ENCODE measurements at places on chromosomes 7 and 10.

DNA sequence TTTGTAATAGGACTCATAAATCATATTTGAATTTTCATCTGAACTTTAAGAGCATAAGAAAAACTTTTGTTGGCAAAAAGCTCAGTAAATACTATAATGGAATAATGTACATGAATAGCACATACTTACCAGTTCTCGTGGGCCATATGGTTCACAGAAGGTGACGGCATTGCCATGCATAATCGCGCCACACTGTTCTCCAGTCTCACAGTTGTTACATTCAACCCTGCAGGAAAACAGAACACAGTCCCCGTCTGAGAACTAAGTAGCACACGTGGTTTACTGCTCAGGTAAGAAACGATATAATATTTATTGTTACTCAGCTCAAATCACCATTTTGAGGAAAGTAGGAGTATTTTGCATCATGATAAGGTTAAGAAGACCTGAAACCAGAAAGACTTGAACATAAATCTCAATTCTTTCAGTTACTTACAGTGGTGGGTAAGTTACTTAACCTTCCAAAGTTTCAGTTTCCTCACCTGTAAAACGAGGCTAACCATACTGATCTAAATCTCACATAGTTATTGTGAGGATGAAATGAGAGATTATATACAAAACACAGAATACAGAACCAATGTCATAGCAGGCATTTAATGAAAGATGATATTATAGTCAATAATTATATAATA lies 261.4 kb downstream of the RELN start:
- DNase-seq: no peak

DNA sequence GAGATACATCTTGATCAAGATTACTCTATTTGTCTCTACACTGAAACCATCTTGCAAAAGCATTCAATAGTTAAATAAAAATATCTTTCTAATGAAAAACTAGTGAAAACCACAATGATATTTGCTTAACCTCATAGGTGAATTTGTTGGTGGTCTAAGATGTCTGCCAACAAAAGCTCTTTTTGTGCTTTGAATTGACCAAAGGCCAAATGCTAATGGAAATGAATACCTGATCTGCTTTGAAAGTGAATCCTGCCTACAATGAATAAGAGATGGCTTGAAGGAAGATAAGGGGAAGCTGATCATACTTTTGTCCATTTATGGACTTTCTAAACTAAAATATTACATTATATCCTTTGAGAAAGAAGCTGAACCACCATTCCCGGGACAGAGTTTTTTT lies 228.9 kb upstream of the ETV1 start:
- DNase-seq: no peak

- DNase-seq: no peak
Measured at GRCh38 chr10:79443338-79444198, 1.9 kb downstream of the ZCCHC24 start.

DNA sequence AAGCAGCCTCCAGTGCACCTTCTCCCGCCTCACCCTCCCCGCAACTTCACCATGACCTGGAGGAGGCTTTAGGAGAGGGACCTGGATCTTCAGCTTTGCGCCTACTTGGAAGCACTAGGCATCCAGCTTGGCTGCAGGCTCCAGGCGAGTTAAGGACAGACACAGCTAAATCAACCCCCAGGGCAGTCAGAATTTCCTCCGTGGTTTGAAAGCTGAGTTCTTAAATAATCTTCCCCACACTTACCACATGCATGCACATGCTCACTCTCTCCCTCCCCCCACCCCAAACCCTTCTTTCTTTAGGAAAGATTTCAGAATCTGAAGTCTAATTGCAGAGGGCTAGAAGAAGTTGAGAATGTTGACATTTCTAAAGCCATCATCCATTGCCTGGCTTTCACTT lies 36.7 kb upstream of the LRRC4 start:
- DNase-seq: no peak

DNA sequence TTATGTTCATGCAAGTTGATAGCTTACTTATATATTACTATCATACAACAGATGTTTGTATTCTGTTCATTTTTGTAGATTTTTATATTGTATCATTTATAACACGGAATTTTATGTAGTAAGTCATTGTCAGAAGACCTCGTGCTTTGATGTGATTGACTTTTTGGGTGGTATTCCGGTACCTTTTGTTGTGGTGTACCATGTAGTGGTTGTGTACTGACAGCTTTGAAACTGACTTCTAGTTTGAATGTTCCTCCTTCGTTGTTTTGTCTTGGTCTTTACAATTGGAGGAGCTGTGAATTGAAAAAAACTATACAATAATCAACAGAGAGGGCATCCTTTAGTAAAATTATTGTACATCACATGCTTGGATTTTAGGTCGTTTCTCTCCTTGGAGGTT lies 61.5 kb downstream of the WAC start:
- no peak for DNase-seq

DNA sequence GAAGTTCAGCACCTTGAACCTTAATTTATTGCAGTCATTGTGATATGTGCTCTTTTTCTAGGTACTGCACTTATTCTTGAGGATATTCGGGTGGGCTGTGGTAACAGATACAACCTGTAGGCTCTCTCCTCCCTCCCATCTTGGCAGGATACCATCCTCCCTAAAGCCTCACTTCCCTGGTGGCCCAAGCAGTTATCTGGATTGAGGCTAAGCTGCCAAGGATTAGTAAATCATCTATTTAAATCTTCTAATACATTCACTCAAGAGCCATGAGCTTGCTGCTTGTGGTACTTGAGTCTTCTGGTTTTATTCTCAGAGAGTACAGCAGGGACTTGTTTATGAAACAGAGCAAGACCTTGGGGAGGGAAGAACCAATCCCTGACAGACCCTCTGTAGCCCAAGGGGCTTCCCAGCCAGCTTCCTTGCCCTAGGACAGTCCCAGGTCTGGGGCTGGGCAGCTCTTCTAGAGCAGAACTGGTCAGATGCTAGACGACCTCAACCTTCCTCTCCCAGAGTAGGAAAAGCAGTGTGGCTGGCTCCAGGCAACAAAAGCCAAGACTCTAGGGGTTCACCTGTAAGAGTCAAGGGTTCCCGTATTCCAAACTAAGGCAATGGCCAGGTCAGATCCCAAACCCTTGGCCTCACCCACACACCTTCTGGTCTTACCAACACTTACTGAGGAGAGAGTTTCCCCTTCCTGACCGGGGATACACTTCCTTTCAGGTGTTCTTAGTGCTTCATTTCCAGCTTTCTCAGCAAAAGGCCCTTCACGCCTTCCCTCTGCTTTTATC lies 21.3 kb downstream of the WNT8B start:
- DNase-seq: no peak

GRCh38 chr7:88217675-88218428 lies 2.0 kb downstream of the SRI start:
- no peak for DNase-seq

DNA sequence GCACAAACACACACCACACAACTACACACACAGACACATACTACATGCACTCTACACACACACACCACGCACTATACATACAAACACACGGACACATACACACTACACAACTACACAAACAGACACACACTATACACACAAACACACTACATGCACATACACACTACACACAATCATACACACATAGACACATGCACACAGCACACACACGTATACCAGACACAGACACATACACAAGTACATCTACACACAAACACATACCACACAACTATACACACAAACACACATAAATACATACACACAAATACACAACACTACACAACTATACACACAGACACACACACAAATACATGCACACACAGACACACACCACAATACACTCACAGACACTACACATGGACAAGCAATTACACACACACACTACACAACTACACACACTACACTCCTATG lies 4.6 kb downstream of the GPR15LG start:
- no peak for DNase-seq

GRCh38 chr10:60032723-60033122 lies 126.4 kb upstream of the CCDC6 start:
- DNase-seq: peak; percentile 6

DNA sequence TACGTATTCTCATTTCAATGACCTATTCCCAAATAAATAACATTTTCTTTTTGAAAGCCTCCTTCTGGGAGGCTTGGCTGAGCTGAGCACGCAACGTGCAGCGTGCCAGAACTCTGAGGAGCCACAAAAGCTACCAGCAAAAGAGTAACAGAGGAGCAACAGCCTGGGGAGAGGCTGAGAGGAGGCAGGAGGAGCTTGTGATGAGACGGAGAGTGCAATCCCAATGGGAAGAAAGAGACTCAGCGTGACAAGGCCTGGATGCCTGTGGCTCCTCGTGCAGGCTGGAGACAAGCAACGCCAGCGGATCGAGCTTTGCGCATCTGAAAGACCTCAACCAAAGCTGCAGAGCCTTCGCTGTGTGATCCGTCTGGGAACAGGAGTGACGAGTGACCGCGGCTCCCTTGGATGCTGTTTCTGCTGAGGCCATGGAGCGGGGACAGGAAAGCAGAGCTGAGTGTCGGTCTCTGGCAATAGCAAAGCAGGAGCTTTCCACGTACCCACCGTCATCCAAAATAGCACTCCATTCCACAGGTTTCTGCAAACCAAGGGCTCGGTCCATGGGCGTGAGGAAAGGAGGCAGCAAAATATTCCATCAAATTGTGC lies 171.7 kb upstream of the PFKP start:
- no peak for DNase-seq

- no peak for DNase-seq
Measured at GRCh38 chr7:35546691-35547429, 148.1 kb downstream of the HERPUD2 start.

DNA sequence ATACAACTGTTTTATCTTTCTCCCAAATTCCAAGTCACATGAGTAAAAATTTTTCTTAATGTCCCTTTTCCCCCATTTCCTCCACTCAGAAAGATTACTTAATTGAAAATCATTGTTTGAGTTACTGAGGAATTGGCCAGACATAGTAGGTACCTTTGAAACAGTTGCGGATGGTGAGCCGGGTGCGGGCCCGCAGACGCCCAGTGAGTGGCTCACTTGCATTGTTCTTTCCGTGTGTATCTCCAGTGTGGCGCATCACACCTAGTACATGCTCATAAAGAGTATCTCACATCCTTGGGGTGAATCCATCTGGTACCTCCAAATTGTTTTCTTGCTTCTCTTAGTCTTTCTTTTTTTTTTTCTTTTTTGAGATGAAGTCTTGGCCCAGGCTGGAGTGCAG lies 14.3 kb downstream of the TRRAP start:
- DNase-seq: no peak

DNA sequence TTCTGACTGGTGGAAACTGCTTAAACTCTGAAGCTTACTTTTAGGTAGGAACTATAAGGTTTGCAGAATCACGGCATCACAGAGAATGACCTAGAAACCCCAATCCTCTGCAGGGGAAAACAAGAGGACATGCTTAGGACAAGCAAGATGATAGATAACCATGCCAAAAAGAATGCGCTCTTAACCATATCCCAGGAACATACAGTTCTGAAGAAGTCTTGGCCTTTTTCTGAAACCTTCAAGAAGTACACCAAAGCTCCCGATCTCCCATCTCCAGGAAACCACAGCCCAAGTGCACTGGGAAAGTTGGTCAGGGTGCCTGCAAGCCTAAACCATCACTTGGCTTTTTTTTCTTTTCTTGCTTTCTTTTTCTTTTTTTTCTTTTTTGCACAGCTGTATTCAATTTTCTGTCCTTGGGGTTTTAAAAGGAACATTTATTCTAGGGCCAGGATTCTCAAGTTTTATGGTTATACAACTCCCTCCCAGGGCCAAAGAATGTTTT lies 12.2 kb upstream of the SVIL start:
- DNase-seq: no peak

DNA sequence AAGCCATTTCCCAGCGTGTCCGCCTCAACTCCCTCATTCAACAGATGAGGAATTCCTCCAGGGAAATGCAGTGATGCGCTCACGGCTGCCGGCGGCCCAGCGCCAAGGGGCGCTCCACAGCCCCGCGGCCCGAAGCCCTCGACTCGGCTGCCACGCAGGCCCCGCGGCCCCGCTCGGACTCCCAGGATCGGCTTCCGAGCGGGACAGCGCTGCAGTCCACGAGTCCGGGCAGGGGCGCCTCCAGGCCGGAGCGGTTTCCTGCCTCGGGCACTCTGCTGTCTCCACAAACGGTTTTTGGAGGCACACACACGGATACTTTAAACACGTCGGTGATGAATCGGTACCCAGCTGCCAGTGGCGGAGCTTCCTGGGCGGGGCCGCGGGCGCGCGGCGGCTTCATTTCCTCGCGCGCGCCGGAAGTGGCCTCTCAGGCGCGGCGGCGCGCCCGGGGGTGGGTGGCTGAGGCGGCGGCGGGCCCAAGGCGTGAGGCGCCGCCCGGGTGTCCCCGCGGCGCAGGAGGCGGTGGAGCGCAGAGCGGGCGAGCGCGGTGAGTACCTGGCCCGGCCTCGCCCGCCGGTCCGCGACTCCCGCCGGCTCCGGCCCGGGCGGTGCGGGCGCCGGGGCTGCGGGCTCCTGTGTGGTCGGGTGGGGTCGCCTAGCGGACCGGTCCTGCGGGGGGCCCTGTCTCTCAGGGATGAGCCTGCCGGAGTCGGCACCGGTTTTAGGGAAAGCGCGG lies at the start of gene CSGALNACT2:
TSS of gene CSGALNACT2 (plus strand) at position 425 of the 736 bp plus-strand sequence. CDS start 16,705 bp downstream, outside the sequence.
- DNase-seq: peak; percentile 62

DNA sequence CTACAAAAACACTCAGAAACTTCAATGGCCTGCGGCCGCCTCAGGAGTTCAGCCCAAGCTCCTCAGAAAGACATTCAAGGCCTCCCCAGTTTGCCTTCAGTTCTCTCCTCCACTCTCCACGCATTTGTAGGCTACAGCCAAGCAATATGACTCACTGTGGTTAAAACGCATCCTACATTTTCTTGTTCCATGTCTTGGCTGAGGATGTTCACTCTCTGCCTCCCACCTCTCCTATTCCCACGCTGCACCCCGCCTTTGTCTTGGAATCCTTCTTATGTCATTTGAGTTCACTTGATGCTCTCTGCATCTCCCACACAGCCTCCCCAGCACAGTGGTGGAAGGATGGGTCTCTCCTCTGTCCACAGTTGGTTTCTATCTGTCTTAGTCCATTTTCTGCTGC lies 184.8 kb downstream of the NPSR1 start:
- no peak for DNase-seq

DNA sequence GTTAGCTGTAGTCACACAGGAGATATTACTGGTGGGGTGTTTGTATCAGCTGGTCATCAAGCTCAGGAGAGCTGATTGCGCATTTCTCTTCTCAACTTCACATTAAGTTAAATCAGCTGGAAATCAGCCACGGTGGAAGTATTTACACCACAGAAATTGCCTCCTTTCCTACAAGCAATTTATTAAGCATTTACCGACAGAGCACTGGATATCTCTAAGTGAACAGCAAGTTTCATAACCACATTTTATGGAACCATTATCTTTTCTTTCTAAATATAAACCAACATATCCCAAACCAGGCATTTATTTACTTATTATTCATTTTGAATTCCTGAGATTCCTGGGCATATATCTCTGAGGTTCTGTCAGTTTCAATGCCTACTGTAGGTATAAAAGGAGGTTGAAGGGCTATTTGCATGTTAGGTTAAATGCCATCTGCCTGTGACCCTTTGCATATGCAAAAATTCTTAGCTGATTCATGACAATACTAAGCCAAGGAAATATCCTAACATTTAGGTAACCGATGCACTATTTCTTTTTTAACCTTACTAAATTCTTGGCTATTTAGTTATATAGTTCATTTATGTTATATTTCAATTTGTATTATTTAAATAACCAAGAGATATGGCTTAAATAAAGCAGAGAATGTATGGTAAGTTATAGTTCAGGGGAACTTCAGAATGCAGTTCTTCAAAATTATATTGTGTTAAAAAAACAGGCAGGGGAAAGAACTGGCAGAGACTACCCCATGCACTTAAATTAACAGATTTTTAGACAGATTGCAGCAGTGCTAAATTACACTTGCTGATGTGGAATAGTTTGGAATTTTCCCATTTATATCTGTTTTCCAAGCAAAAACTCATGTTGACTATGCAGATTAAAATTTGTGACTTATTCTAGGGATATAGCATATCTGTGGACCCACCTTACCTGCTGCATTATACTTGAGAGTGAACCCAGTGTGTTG lies 56.8 kb downstream of the DYNC1I1 start:
- no peak for DNase-seq

Measured in neuronal stem cell (in vitro differentiated cells).